ENCODE measurements at places on chromosomes 6 and 20.

DNA sequence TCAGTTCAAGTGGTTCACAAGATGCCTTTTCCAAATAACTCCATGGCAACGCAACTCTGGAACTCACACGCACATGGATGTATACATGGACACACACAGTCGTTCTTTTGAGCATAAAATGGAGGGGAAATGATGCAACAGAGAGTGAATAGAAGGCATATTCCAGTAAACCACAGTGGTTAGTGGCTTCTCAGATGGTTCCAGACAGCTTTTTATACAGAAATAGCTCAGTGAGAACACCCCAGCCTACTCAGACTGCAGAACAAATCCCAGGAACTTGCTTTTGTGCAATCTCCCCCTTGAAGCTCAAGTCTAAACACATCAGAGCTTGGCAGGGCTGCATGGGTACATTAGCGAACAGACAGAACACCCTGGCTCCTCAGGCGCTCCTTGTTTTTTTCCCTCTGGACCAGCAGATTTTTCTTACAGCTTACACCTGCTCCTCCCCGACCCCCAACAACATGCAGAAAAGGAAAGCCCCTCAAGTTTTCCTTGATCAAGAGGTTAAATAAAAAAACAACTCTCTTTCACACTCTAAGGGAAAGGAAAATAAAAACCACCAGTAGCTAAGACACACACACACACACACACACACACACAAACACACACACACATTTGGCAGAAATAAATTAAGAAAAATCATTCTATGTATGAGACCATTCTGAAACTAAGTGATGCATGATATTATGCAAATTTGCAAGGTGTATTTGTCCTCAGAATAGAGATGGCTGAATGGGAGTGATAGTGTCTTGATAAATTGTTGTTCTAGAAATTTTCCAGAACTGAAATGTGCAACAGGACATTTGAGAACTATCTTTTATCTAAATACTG lies 51.2 kb upstream of the RANBP9 start:
- DNase-seq, result no peak

- no peak for DNase-seq
Observed at GRCh38 chr20:57465943-57466342, 59.0 kb downstream of the CTCFL start.

DNA sequence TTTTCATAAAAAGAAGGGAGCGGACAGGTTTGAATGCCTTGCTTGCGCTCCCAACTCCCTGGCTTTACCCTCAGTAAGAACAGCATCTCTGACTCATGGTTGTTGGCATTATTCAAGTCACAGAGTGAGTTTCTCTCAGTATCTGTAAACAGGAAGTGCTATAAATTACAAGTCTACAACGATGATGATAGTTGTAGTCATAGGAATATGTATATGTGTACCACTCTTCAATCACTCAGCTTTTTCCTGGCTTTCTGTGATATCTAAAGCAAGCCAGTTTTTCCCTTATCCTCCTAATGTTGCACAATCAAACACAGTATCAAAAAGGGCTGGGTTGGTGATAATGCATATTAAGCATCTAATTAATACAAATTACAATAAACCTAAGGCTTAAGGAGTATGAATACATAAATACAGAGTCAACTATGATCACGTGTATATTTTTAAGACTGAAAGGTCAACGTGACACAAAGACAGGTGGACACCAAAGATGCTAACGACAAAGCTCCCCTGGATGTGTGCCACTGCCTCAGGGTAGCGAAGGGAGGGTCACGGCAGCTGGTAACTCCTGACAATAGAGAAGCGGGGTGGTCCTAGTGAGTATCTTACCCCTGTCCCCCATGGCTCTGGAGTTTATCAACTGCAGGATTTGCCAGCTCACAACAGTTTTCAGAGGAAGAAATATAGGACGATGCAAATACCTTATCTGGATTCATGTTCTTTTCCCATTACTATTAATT lies 202.8 kb downstream of the BTBD9 start:
- DNase-seq, result no peak

DNA sequence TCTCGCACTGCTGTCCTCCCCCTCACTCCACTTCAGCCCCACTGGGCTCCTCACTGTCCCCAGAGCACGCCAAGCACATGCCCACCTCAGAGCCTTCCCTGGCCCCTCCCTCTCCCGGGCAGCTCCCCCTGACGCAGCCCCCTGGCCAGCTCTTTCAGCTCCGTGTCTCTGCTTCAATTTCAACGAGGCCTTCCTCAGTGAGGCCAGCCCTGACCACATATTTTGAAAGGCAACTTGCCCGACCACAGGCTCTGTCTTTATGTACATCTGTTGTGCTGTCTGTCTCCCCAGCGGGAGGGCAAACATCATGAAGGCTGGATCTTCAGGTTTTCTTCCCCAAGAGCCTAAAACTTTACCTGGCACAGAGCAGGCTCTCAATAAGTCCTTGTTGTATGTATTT lies 44.6 kb downstream of the JPH2 start:
- DNase-seq, result no peak

DNA sequence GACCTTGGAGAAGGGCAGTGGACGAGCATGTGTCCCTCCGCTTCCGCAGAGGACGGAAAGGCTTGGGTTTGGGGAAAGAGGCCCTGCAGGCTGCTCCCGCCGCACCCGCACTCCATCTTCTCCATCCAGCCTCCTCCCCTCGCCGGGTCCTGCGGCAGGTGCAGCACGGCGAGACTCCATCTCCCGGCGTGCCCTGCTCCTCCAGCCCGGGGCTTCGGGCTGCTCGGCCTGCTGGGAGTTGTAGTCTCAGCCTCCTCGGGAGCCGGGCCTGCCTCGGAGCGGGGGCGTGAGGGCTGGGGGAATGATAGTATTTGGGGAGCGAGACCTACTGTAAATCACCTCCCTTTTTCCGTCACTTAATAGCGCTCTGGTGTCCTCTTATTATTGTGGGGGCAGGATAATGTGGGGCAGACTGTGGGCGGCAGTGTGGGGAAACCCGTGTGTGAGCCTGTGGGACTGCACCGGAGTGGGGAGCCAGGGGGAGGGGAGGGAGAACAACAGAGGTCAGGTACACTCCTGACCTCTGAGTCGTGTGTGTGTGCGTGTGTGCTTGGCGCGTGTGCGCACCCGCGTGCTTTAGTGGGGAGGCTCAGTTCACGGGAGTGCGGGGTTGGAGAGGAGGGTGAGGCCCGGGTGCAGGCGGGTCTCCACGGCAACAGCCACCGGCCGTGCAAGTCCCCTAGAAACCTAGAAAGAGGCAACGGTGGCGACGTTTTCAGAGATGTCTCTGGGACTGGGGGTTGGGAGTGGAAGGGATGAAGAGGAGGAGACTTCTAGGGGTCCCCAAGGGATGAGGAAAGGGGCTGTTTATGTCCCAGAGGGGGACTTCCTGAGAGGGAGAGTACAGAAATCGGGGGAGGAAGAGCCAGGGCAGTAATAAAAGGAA lies 4.1 kb downstream of the TTBK1 start:
- DNase-seq, result peak; percentile 30
